ENCODE measurements at places on chromosomes 5 and 9. TPM values are rescaled to one million over a fixed set of nuclear protein-coding genes. Genes with fewer than 3 reads are reported as not detected.
A peak's percentile ranks its signal among the peaks of the same experiment; 100 is the strongest.

The CNTRL gene
- 31.1 TPM for polyA plus RNA-seq

- no peak for DNase-seq
Observed at GRCh38 chr5:139383993-139384590, 995 bp upstream of the SLC23A1 start.

- DNase-seq = no peak
Observed at GRCh38 chr9:130444565-130445221, at the start of gene ASS1. Gene ASS1, plus strand, starts transcription at chr9:130444961. Its CDS starts 7,268 bp downstream, at chr9:130452229.

GRCh38 chr9:86854898-86855523, 92.3 kb downstream of the GAS1 start:
- DNase-seq = peak; percentile 93

DNA sequence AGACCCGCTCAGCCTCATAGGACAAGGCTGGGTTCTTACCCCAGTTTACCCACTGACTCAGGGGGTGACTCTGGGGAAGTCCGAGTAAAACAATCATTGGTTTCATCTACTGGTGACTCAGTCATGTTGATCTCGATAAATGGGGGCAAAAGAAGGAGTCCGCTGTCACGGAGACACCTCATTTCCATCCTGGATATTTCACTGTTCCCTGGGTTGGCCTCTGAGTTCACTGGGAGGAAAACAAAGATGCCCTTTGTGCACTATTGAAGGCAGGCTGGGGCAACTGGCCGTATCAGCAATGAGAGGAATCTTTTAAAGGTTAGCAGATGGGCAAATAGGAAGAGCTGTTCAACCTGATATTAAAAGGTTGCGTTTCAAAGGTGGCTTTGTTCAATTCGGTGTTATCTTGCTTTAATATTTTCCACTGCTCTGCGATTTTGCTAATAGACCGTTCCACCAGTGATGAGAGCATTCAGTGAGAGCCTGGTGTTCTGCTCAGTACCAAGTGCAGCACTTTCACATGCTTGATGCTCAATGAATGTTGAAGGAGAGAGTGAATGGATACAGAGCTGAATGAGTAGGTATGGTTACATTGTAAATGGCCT, 110.2 kb upstream of the EGFLAM start:
- no peak for DNase-seq

The IL31RA gene
- polyA plus RNA-seq = 0.11 TPM

DNA sequence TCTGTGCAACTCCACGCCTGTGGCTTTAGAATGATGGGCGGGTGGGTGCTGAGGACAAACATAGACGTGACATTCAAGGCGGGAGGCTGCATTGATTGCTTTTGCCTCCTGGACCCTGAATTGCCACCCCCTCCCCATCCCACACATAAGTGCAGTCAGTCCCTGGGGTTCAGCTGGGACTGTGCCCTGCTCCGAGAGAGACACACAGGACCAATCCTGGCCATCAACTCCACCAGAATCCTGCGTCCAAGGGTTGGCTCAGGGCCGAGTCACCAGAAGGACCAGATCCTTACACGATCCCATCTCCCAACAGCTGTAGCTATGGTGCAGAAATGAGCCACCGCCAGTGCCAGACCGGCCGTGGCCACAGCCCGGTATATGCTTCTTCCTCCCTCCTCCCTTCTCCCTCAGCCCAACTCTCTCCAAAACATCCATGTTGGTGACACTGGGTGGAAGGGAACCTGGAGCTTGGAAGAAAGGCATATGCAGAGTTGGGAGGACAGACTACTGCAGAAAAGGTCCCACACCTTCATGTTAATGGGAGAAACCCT, 27.4 kb downstream of the IRX2 start:
- DNase-seq = no peak

The ROPN1L gene
- polyA plus RNA-seq = 0.60 TPM

- DNase-seq = no peak
Observed at GRCh38 chr5:73482383-73483136, 15.7 kb upstream of the BTF3 start.

DNA sequence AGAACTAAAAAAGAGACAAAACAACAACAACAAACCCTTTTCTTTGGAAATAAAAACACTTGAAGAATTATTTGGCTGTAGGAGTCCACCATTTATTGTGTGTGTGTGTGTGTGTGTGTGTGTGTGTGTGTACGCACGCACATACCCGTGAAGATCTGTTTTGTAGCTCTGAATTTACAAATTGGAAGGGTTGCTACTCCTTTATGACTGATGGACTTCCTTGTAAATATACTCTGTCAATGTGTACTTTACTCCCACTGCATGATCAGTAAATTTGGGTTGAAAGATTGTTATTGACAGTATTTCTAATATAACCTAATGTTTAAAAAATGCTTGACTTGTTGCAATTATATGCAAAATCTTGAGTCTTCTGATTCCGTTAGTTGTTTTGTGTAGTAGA, 148.1 kb downstream of the ATG10 start:
- DNase-seq = no peak

DNA sequence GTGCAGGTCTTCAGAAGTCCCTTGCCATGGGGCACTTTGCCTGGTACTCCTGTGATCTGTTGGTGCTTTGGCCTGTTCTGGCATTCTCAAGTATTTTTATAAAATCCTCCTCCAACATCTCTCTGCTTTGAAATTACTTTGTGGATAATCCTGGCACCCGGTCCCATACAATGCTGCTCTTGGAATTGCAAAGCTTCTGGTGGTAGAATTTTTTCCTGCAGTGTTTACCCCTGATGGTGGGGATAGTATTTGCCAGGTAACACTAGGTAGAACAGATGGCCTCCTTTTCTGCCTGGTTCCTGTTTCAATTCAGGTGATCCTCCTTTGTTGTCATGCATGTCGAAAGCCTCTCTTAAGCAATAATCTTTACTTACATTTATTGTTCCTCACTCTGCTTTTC, 109.8 kb upstream of the ATP10B start:
- no peak for DNase-seq

DNA sequence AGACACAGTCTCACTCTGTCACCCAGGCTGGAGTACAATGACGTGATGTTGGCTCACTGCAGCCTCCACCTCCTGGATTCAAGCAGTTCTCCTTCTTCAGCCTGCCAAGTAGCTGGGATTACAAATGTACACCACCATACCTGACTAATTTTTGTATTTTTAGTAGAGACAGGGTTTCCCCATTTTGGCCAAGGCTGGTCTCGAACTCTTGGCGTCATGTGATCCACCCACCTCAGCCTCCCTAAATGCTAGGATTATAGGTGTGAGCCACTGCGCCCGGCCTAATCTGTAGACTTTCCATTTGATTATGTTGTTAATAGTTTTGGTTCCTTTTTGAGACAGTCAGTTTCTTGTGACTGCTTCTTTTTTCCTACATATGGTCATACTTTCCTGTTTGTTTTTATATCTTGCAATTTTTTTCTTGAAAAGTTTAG, 31.0 kb downstream of the MTREX start:
- DNase-seq = no peak

DNA sequence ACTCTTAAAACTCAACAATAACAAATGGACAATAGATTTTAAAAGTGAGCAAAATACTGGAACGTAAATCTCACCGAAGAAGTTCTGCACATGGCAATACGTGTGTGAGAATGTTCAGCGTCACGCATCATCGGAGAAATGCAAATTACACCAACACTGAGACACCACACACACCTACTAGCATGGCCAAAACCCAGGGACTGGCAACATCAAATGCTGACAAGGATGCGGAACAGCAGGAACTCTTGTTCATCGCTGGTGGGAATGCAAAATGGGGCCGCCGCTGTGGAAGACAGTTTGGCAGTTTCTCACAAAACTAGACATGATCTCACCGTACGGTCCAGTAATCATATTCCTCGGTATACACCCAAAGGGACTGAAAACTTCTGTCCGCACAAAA, 21.6 kb upstream of the CLPTM1L start:
- DNase-seq = no peak

GRCh38 chr5:5025774-5026408, 114.2 kb upstream of the ADAMTS16 start:
- DNase-seq = no peak

DNA sequence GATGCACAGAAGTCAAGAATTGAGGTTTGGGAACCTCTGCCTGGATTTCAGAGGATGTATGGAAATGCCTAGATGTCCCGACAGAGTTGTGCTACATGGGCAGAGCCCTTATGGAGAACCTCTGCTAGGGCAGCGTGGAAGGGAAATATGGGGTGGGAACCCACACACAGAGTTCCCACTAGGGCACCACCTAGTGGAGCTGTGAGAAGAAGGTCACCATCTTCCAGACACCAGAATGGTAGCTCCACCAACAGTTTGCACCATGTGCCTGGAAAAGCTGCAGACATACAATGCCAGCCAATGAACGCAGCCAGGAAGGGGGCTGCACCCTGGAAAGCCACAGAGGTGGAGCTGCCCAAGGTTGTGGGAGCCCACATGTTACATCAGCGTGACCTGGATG, 104.5 kb downstream of the STK32A start:
- DNase-seq = no peak

DNA sequence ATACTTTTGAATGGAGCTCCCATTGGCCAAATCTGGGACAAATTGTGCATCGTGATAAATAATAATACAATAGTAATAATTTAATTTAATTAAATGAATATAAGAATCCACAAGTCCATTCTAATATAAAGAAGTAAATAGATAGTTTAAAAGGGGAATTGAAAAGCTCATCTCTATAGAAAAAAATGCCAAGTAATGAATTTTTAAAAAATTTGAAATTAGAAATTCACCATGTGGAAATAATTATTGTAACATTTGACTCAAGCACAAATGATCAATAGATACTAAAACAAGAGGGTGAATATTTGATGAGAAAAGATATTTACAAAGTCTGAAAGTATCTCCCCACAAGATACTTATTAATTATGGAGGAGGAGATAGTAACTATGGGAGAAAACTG, 467.4 kb downstream of the CETN3 start:
- no peak for DNase-seq

The RGS3 gene
- 45.1 TPM for polyA plus RNA-seq

The COL23A1 gene
- polyA plus RNA-seq = 4.9 TPM

- no peak for DNase-seq
Observed at GRCh38 chr9:112864403-112864802, 26.3 kb downstream of the SLC46A2 start.

The IFNA21 gene
- not detected for polyA plus RNA-seq

- DNase-seq = no peak
Observed at GRCh38 chr9:70205366-70206020, 53.3 kb upstream of the SMC5 start.

DNA sequence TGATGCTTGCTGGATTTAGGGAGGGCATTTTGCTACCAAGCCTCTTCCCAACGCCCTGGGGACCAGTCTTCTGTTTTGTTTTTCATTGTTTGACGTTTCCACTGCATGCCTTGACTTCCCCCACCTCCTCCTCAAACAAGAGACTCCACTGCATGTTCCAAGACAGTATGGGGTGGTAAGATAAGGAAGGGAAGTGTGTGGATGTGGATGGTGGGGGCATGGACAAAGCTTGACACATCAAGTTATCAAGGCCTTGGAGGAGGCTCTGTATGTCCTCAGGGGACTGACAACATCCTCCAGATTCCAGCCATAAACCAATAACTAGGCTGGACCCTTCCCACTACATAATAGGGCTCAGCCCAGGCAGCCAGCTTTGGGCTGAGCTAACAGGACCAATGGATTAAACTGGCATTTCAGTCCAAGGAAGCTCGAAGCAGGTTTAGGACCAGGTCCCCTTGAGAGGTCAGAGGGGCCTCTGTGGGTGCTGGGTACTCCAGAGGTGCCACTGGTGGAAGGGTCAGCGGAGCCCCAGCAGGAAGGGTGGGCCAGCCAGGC, 23.0 kb downstream of the PCDHGC5 start:
- DNase-seq = no peak

DNA sequence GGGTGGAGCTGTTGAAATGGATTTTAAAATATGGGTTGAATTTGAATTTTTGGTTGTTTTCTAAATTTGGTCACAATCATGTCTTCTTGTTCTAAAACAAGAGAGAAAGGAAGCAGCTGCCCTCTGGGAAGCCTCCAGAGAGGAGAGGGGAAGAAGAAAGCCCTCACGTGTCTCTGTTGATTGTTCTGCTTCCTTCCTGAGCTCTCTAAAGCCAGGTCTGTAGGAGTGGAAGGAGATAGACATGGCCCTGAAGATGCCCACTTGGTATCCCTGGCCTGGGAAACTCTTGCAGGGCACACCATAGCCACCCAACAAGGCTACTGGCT, 59.6 kb downstream of the GALNT12 start:
- DNase-seq = no peak

DNA sequence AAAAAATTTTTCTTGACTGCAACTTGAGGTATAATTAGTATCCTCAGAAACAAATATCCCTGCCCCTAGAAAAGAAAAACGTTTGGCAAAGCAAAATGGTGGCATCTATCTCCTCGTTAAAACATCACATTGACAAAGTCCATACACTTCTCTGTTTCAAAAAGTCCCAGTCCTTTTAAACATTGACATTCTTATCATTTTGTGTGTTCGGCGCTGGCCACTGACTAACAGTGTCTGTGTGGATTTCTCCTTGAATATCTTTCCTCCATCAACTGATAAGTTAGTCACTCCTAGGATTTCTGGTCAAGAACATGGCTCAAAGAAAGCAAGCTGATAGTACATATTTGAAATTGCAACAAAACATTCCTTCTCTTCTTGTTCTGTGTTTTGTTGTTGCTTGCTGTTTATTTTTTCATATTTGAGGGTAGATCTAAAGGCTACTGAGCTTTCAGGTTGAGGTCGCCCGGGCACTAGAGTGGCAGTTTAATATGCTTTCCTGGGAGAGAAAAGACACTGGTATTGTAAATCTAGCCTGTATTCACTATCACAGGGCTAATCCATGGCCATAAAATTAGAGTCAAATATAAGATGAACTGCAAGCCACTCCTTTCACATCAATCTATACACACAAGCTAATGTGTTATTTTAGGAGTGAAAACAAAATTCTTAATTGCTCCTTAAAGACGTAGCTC, 8.5 kb upstream of the PPIC start:
- no peak for DNase-seq

DNA sequence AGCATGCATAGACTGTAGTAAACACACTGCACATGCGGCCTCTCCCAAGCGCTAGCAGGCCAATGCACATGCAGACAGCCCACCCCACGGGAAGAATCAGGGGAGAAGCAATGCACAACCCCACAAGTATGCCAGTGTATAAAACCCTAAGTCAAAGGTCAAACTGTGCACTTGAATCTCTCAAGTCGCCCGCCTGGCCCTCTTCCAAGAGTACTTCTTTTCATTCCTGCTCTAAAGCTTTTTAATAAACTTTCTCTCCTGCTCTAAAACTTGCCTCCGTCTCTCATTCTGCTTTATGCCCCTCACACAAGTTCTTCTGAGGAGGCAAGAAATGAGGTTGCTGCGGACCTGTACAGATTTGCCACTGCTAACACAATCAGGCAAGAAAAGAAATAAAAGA, 50.4 kb downstream of the PTPDC1 start:
- no peak for DNase-seq

The QRFP gene
- 0.47 TPM for polyA plus RNA-seq

The TRPM6 gene
- 1.3 TPM for polyA plus RNA-seq

- no peak for DNase-seq
Observed at GRCh38 chr9:135410421-135410820, 69.2 kb upstream of the PPP1R26 start.

- peak; percentile 26 for DNase-seq
Observed at GRCh38 chr5:84383816-84384603, 670 bp downstream of the EDIL3 start.

- DNase-seq = no peak
Observed at GRCh38 chr9:6113312-6113711, 97.9 kb upstream of the RANBP6 start.

- DNase-seq = no peak
Observed at GRCh38 chr5:139783436-139783965, 12.1 kb upstream of the PSD2 start.

The NR6A1 gene
- polyA plus RNA-seq = 0.57 TPM

GRCh38 chr9:33225319-33226147, 14.4 kb upstream of the SPINK4 start:
- DNase-seq = peak; percentile 77

Data from right renal cortex interstitium (tissue), 3 donors.